NCI-H2171 treated with DMSO at 0.1 percent for 48 hours (cell line): ENCODE measurements at places on chromosomes 7 and 10.

DNA sequence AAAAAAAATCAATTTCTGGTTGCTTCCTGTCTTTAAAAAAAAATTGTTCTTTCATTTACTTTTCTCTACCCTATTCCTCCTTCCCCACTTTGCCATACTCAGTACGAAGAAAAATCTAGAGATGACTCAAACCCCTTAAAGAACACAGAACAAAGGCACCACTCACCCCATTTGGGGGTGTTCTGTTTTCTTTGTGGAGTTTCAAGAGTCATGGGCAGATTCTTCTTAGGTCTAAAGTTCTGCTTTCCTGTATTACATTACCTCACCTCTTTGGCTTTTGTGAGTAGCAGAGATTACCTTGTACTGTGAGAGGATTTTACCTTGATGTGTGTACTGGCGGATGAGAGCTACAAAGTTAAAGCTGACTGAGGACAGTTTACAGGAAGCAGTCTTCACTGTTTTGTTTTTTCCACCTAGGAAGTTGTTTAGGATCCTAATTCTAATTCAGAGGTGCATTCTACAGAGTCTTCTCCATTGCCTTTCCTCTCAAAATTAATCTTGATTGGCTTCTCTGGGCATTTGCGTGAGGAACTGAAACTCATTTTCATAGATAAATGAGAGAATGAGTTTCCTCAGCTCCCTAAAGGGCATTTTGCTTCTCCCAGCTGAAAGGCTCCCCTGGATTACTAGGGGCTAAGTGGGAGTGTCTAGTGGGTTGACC is 20.7 kb downstream of the AVL9 start:
- no peak for DNase-seq

DNA sequence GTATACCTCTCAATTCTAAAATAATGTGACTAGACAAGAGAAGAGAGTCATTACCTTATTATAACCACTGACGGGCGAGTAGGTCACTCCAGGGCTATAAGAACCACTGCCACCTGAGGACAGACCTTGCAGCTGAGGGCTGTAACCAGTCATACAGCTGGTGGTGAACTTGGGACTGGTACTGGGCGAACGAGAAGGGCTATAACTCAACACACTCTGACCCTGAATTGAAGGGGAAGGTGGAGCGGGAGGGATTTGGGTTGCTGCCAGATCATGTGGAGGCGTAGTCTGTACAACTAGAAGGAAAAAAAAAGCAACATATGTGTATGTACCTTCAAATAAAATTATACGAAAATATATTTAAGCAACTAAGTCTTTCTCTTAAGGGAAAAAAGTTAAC is 3.4 kb downstream of the TMEM209 start:
- DNase-seq, result no peak

DNA sequence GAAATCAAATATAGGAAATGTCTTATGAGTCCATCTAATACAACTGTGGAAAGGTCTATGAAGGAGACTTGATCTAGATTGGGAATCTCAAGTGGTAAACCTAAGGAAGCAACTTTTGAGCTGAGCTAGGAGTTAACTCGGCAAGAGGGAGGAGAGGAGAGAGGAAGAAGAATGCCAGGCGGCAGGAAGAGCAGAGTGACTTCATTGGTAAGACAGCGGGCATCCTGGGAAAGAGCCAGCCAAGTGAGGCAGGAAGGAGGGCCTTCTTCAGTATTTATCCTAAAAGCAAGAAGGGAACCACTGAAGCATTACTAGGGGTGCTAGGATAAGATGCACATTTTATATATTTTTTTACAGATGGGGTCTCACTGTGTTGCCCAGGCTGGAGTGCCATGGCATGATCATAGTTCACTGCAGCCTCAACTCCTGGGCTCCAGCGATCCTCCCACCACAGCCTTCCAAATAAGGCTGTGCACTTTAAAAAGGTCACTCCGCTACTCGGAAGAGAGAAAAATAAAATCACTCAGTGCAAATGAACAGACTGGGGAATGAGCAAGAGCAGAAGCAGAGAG is 2.0 kb downstream of the BCL7B start:
- DNase-seq, result no peak

GRCh38 chr7:27303026-27303425 is 60.4 kb downstream of the EVX1 start:
- DNase-seq, result peak; percentile 92

DNA sequence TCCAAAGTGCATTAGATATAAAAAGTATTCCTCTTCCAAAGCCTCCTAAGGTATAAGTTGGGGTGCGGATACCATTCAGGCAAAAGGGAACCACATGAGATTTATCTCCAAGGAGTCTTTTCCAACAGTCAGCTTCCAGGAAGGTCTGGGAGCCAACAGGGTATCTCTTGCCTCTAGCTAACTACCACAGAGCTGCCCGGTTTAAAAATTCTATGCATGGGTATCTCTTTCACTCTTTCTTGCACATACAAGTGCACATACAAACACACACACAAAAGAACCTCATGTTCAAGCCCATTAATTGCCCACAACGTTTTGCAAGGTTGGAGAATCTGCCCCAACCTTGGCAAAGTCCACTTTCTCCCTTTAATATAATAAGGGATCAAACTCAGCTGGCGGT is 80.7 kb downstream of the CDK6 start:
- DNase-seq, result no peak

DNA sequence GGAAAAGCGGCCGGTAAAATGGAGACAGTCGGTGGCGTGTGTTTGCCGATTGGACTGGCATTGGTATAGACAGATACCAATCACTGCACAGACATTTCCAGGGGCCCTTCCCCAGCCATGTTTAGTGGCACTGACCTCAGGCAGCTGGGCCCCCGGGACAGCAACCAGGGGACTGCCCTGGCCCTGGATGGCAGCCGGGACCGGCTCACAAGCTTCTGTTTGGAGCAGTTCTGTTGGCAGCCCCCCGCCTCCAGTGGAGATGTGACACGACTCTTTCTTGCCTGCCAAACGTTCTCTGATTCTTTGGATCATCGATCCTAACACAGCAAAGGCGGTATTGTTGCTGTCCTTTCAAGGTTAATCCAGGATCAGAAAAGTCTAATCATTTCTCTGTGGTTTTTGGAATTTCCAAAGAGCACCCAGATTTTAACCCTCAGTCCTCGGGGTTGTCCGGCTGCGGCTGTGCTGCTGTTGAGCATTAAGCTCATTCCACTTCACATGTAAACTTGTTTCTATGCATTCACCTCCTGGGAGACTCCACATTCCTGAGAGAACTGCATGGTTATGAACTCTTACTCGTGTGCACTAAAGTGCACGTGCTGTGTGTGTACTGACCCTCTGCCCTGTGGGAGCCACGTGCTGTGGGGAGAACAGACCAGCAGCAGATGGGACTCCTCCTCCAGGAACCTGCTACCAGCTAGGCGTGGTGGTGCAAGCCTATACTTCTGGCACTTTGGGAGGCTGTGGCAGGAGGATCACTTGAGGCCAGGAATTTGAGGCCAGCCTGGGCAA is 46.0 kb downstream of the FOXK1 start:
- DNase-seq, result no peak

GRCh38 chr7:105743351-105744090 is 132.9 kb downstream of the ATXN7L1 start:
- no peak for DNase-seq

- no peak for DNase-seq
Observed at GRCh38 chr7:159066816-159067575, 77.7 kb downstream of the VIPR2 start.

DNA sequence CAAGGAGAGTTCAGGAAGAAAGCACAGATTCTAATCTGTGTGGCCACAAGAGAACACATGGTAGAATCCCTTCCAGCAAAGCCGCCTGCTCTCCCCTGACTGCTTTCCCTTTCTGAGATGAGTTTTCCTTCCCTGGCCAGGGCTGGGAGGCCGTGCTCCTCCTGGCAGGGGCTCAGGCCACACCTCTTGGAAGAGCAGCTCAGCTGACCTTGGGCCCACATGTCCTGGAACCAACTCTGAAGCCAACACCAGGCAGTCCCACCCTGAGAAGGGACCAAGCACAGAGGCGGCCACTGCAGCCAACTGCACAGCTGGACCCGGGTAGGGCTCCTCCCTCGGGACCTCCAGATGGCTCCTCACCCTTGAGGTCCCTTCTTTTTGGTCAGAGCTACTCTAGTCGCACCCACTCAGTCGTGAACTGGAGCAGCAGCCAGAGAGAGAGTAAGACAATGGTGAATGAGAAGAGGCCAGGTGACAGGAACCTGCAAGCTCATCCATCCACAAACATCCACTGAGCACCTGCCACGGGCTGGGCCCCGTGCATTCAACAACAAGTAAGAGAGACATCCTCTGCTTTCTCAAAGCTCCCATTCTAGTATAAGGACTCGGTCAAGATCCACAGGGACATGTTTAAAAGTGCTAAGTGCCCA is 40.3 kb downstream of the FAM53B start:
- no peak for DNase-seq
